ENCODE measurements at places on chromosomes 13 and 19.

DNA sequence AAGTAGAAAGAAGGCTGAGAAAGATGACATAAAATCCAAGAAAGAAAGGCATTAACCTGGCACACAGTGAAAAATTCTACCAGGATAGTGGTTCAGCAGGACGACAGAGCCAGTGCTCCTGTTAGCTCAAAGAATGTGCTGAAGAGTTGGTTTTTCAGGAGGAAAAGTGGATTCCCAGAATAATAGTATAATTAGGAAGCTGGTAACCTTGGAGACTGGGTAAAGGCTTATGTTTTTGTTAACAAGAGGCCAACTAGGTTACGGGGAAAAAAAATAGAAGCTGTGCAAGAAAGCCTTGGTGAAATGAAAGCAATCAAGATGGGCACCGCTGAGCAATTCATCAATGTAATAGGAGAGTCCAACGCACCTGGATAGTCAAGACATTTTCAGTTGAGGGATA, 54.7 kb downstream of the SLC15A1 start:
- DNase-seq, result no peak

- DNase-seq, result peak; percentile 69
Measured at GRCh38 chr19:44644402-44645016, 799 bp downstream of the PVR start.

GRCh38 chr19:12543855-12544254, 7.4 kb downstream of the ZNF564 start:
- peak; percentile 73 for DNase-seq

DNA sequence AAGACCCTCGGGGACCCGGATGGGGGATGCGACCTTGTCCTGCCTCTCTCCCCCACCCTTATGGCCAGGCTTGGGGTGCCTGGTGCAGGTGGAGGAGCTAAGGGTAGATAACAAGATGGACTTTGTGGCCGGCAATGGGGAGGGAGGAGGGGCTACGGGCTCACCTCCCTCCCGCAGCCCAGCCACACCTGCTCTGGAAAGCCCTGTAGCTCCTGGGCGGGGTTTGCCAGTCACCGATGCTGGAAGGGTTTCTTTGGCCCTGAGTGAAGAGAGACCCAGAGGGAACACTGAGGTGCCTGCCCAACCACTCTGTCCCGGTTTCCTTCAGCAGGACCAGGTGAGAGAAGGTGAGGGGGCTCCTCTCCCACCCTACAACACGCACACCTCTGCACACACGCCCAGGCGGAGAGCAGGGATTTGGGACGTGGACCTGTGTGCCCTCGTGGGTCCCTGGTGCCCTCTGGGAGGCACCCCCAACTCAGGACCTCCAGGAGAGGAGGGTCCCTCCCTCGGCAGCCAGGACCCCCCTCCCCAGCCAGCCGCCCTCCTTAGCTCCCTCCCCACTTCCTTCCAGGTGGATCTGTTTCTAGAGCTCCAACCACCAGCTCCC, at the start of gene FUT2:
TSS of gene FUT2 (plus strand) at position 229 of the 610 bp plus-strand sequence. CDS start 6,986 bp downstream, outside the sequence.
- peak; percentile 55 for DNase-seq

GRCh38 chr19:29796173-29796573, 15.6 kb upstream of the CCNE1 start:
- DNase-seq, result no peak

DNA sequence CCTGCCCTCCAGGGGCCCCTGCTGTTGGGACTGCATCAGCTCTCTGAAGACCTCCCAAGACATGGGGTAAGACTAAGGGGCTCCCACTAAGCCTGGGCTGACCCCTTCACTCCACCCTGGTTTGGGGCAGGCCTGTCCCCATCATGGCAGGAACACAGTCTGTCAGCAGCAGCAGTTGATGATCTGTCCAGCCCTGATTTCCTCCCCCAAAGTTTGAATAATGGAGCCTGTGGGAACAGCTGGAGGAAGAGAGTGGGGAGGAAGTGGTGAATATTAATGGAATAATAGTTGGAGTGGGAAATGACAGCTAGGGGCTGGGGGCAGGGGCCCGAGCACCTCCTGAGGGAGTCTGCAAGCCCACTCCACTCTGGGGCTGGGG, 1.3 kb upstream of the B3GNT8 start:
- DNase-seq, result no peak

DNA sequence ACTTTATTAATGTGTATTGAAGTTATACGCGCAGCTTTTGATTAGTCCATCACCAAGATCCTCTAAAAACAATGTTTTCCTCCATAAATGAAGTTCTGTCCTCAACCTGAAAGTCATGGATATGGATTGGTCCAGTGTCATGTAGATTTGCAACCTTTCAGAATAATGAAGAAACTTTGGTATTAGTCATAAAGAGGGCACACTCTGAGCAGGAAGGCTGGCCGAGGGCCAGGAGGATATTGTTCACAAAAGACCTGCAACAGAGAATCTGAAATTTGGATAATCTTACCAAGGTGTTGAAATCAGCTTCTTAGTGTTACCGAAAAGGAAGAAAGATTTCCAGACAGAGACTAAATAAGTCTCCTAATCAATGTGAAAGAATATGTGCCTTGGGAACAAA, 20.7 kb downstream of the CLDN10 start:
- peak; percentile 89 for DNase-seq

DNA sequence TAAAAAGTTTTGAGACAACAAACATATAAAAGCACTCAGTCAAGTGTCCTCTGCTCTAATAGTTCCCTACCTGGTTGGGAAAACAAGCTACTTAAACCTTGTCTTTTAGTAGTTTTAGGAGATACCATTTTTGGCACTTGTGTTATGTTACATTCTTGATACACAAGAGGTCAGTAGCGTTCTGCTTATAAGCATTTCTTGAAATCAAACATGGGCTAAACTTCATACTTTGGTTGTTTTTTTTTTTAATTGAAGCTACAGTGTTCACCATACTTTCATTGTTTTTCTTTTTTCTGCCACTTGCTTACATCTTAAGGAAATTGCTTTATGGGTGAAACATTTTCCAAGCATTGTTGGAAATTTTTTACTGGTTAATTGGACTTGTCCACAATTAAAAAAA, 12.9 kb downstream of the NHLRC3 start:
- peak; percentile 40 for DNase-seq

- DNase-seq, result no peak
Measured at GRCh38 chr13:51552027-51552426, 32.2 kb upstream of the WDFY2 start.

DNA sequence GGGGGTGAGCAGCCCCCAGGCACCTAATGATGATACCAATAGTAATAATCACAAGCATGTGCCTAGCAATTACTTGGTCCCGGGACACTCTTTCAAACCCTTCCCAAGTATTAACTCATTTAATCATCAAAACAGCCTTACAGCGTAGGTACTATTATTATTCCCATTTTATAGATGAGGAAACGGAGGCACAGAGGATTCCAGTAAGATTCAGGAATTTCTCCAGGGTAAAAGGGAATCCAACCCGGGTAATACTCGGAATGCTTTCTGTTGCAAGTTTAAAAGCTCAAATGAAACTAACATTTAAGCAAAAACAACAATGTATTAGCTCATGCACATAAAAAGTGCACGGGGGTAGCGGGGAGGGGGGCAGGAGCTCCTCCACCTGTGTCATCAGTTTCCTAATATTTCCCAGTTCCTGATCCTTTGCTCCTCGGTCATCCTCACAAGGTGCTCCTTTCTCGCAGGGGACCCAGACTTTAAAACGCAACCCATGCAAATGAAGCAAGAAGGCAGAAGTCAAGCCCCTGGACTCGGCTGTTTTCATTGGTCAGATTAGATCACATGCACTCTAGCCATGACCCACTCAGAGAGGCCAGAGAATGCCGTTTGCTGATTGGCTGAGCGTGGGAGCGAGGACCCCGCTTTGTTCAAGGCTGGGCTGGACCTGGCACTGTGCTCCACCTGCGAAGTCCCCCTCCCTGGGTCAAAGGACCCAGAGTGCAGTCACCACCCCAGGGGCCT, 38.3 kb upstream of the C19orf12 start:
- DNase-seq, result no peak

DNA sequence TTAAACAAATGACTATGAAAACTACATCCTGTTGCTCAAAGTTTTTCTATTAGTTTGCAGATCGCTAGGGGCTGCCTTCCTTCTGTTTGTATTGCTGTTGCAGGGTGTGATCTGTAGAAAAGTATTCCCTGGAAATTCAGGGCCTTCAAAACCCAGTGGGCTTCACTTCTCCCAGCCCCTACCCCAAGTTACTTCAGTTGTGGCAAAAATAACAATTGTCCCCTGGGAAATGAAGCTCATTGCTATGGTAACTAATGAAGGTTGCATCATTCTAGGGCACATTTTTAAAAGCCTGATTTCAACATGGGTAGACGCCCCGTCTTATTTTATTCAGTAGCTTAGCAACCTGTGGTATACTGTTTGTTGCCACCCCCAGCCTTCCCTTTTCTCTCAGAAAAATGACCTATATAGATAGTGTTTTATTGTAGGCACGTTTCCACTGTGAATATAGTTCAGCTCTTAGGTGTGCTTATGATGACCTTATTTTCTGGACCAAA, 60.9 kb downstream of the WDFY2 start:
- peak; percentile 59 for DNase-seq

- no peak for DNase-seq
Measured at GRCh38 chr13:43357564-43357963, 334.2 kb downstream of the DNAJC15 start.

- no peak for DNase-seq
Measured at GRCh38 chr13:33550885-33551284, 265.3 kb upstream of the STARD13 start.

GRCh38 chr19:40585982-40586422, 9.3 kb downstream of the SHKBP1 start:
- no peak for DNase-seq

DNA sequence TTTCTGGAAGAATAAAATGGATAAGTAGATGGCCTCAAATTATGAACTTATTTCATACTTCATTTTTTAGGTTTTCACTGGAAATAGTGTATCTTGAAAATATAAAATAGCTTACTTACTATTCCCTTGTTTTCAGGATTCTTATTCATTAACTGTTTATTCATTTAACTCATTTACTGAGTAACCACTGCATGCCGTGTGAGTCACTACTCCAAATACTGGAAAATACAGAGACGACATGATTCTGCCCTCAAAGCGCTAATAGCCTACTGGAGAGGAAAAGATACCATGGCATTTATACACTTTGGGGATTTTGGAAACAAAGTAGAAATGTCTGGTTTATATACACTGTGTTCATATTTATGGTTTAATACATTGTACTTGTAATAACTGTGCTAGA, 270.9 kb downstream of the DACH1 start:
- no peak for DNase-seq

GRCh38 chr19:50922317-50922853, 11.2 kb upstream of the KLK4 start:
- DNase-seq, result peak; percentile 83

- no peak for DNase-seq
Measured at GRCh38 chr13:113155201-113155600, 3.2 kb upstream of the PROZ start.

DNA sequence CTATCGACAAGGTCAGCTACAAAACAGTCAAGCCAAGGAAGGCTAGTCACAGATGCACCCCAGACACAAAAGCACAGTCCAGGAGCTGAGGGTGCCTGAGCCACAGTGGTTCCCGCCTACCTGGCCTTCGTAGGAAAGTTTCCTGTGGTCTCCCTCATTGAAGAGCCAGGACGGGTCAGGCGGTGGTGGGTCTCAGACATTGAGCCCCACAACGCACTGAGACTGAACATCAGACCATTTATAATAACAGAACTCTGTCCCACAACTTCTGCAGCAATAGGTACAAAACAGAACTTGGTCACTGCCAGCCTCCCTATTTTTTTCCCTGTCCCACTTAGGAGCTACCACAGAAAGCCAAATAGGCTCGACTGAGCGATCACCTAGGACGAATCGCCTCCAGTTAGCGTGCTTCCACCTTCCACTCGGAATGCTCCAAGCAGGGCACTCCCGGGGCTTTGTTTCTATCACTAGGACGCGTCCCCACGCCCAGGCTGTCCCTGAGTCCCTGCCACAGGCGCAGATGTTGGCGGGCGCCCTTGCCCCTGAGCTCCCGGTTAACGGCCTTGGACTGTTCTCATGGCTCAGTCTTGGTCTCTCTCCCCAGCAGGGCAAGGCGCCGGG, 640 bp upstream of the ZNF544 start:
- DNase-seq, result no peak

DNA sequence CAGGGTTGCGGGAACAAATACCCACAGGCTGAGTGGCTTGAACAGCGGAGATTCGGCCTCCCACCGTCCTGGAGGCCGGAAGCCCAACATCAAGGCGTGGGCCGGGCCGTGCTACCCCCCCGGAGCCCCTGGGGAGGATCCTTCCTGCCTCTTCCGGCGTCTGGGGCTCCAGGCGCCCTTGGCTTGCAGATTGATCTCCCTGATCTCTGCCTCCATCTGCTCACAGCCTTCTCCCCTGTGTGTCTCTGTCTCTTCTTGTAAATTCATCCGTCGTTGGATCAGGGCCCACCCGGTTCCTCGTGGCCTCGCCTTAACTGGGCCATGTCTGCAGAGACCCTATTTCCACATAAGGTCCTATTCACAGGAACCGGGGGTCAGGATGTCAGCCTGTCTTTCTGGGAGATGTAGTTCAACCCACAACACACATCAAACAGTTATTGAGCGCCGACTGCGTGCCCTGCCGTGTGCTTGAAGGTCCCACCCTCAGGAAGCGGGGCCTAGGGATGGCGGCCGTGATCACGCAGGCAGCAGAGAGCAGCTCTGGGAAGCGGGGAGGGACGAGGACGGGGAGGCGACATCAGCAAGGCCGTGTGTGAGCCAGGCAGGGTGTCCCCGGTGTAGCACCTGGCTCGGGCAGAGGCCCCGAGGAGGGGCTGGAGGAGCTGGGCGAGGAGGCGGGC, 21.3 kb downstream of the HCN2 start:
- no peak for DNase-seq

- DNase-seq, result peak; percentile 87
Measured at GRCh38 chr13:30739761-30740642, 4.7 kb downstream of the ALOX5AP start.

All from epithelial cell of esophagus (primary cell).